ENCODE measurements at places on chromosomes 11 and 22.

DNA sequence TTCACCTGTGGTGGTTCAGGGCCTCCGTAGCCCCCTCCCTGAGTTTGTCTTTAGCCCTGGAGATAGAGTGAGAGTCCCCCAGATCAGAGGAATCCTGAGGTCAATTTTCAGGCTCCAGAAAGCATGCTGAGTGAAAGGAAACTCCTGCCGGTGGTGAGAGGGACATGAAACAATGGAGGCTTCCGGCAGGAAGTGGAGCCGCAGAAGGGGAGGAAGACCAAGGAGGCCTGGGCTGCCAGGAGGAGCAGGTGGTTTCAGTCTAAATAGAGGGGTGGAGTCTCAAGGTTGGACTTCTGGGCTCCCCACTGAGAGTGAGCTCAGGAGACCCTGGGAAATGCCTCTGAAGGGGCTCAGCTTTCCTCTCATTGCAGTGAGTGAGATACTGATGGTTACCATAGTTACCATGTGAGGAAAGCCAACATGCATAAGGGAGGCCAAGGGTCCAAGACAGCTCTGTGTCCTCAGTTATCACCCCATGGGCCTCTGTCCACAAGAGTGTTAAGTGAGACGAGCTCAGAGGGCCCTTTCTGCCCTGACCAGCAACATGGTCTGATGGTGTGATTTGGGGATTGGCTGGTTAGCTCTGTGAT is 10.7 kb downstream of the SLCO2B1 start:
- DNase-seq, result no peak

GRCh38 chr11:75337195-75337654 is 14.2 kb downstream of the ARRB1 start:
- no peak for DNase-seq

GRCh38 chr11:126225295-126225665 is 13.7 kb downstream of the FAM118B start:
- no peak for DNase-seq

DNA sequence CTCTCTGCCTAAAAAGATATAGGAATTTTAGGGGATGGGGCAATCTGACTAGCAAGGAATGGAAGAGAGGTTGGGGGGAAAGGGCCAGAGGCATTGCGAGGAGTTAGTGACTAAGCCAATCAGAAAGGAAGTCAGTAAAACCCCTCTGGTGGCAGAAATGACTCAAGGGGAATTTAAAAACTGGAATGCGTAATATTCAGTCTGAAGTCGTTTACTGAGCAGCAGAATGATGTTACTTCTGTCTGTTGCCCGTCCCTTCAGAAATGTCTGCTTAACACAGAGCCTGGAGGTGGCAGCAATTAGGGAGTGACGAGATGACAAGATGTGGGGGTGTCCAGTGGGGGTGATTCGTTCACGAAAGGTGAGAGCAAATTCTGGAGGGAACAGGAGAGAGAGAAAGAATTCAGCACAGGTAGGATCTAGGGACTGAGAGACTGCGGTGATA is 107.7 kb upstream of the CLMP start:
- DNase-seq, result no peak

- no peak for DNase-seq
Measured at GRCh38 chr11:106925245-106925644, 93.0 kb downstream of the GUCY1A2 start.

DNA sequence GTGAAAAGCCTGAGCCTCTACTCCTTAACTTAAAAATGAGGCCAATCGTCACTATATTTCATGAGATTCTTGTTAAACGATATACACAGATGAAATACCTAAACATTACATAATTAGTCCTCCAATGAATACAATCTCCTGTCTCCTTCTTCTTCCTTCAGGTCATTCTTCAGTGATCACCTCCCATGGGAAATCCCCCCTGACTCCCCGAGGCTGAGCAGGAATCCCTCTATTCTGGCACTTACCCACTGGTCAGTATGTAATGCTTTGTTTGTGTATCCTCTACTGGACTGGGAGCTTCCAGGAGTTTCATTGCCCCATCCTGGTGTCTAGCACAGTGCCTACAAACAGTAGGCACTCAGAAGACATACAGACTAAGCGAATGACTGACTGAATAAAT is 52.3 kb downstream of the RAB38 start:
- DNase-seq, result no peak

DNA sequence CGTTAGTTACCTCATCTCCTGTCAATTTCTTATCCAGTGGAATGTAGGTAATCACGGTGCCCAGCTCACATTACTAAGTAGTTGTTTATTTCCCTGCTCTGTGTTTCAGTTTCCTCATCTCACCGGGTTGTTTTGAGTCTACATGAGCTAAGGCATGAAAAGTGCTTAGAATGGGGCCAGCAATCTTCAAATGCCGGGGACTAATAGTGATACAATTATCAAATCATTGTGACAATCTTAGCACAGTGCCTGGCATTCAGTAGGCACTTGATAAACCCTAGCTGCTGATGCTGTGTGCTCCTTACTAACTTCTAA is 53.3 kb upstream of the CD5 start:
- no peak for DNase-seq

DNA sequence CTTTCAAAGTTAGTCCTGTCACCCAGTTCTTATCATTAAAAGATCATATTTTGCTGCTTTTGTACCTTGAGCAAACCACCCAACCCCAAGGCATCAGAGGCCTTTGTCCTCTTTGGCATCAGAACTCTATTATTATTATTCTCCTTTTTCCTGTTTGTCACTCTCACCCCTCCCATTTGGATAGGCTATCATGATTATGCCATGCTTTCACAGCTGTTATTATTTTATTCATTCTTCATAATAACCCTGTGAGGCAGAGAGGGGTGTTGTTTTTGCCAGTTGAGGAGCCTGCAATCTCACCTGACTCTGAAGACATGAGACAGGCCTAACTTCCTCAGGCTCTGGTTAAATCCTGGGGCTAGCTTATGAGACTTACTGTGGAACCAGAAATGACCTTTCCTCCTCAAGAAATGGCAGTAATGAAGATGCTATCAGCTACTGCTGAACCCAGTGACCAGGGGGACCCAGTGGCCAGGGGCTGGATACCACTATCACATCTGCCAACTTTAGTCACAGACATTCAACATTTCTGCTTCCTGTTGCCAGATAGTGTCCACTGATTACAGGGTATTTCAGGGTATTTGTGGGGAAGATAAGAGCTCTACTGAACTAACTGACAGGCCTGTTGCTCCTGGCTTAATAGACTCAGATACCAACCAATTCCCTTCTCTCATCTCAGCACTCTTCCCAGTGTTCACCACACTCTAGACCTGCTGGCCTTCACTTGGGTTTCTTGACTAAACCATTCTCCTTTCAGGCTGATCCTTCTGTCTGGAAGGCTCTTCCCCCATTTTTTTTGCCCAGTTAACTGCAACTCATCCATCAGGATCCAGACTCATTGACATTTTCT is 11.8 kb upstream of the SWAP70 start:
- DNase-seq, result no peak

DNA sequence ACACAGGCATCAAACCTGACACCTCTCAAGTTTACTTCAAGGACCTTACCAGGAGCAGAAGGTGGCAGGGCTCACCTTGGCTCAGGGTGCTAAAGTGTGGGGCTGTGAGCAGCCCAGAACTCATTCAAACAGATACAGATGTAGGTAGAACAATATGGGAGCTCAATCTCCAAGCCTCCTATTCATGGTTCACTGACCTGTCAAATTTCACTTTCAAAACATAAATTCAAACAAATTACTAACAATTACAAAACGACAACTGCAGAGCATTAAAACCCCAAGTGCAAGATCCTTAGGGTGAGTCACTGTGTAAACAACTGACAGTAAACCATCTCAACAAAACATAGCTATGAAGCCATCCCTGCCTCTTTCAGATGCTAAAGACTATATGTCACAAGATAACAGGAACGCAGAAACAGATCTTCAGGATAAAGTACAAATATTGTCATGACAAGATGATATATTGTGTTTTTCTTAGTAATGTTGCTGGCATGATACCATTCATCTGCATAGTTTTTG is 303.5 kb upstream of the ANO3 start:
- DNase-seq, result no peak

GRCh38 chr11:57260937-57261783 is 24.1 kb upstream of the APLNR start:
- DNase-seq, result no peak

DNA sequence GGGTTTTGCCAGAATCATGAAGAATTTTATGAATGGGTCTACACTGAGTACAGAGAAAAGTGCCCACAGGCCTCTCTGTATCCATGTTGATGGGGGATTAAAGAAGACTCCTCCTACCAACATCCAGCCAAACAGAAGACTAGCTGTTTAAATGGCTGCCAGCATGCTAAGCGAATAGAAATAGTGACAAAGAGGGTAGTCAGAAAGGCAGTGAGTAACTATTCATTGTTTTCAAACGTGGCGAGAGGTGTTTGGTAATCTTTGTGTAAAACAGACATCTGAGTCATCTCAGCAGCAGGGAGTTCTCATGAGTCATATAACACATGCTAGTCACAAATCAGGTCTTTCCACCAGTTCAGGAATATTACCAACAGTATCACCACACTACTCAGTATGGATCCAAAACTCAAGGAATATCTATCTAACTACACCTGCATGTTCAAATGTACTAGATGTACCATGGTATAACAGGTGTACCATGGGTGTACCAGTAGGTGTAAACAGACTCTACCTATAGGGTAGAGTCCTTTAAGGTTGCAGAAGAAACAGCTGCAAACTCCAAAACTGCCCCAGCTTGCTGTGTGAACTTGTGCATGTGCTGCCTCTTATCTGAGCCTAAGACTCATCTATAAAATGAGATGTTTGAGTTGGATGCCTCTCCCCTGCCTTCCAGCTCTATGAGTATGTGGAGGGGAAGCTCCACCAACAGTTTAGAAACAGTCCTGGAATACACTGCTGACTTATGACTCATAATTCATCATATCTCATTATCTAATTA is 82.0 kb downstream of the SLC1A2 start:
- DNase-seq, result no peak

DNA sequence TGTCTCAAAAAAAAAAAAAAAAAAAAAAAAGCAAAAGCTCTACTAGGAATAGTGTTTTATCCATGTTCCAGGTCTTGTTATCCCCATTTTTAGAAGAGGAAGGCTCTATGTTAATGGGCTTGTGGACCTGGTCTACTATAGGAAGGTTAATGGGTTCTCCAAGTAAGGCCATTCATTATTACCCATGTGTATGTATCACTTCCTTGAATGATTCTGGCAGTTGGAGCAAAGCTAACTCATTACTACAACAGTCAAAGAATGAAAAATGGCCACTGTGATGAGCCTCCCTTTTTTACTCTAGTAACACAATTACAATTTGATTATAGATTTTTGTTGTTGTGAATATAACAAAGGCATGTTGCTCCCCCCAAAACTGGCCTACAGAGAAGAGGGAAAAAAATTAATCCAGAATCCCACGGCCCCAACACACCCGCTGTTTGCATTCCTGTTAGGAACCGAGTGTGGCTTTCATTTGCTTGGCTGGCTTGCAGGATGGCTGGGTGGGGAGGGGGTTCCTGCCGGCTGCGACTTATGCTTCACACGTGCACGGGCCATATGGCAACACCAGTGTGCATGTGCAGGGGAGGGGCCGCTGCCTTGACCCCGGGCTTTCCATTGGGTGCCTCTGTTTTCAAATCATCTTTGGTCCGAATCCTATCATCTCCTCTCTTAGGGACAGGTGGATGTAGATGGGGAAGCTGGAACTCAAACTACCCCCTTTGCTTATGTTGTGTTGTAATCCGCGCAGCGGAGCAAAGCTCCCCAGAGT is 148.8 kb downstream of the HIPK3 start:
- no peak for DNase-seq

GRCh38 chr11:2377511-2378443 is 667 bp downstream of the CD81 start:
- DNase-seq, result no peak

Data from activated CD8-positive, alpha-beta memory T cell treated with anti-CD3 and anti-CD28 coated beads for 4 hours (primary cell).